ENCODE measurements at places on chromosomes 4 and X.

DNA sequence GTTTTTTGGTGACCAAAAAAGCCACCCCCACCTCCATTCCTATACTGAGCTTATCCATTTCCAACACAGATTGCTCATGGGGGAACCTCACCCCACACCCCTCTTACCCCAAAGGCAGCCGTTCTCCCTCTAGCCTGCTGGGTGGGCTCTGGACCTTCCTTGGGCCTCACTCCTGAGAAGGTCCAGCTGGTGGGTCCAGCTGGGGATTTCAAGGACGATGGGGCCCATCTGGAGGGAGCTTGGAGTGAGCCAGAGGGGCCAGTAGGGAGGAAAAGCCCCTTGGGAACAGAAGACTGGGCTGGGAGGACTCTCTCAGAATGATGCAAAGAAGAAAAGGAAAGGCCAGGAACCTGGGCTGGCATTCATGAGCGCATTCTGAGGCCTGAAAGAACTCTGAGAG is 42.0 kb upstream of the PJA1 start:
- no peak for DNase-seq

- no peak for DNase-seq
Measured at GRCh38 chr4:105551965-105552746, at the start of gene ARHGEF38. Gene ARHGEF38 (plus strand): TSS chr4:105552620. CDS start chr4:105552766, 146 bp downstream.

- no peak for DNase-seq
Measured at GRCh38 chr4:87423317-87424098, 1.1 kb downstream of the NUDT9 start.

DNA sequence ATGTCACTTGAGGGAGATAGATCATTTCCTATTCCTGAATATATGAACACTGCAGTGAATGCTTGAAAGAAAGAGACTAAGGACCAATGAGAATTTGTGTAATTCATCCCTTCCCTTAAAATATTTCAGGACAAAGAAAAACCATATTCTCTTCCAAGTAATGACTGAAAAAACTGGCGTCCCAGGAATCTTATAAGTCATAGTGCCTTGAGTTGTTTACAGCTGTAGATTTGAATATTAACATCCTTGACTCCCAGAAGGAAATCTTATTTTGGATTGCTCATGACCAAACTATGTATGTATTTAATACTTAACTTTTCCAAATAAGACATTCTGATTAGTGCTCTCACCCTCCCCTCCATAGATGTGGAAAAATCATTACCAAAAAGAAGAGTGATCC is 55.5 kb downstream of the CLDN22 start:
- DNase-seq = no peak

GRCh38 chr4:2007804-2008670 is 737 bp downstream of the NELFA start:
- DNase-seq = no peak

DNA sequence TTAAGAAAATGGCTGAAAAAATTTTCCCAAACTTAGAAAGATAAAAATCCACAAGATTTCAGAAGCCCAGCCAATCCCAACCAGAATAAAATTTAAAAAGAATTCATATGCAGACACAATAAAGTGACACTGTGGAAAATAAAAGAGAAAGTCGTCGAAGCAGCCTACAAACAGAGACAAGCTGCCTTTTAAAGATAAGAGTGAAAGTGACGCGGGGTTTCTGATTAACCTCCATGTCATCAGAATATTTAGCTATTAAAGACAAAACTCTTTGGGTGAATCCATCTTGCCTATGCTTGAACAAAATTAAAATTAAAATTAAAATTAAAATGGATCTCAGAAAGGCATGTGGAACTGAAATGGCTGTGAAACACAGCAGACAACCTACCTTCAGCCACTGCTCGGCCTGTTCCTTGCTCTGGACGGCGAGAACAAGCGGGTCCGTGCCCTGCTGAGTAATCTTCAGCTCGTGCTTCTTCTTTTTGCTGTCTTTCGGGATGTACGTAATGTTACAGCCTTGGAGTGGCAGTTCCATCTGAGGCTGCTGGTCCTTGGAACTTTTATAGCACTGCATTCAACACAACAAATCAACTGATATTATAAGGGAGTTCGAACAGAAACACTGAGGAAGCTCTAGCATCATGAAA is 101.4 kb downstream of the AFAP1 start:
- no peak for DNase-seq

DNA sequence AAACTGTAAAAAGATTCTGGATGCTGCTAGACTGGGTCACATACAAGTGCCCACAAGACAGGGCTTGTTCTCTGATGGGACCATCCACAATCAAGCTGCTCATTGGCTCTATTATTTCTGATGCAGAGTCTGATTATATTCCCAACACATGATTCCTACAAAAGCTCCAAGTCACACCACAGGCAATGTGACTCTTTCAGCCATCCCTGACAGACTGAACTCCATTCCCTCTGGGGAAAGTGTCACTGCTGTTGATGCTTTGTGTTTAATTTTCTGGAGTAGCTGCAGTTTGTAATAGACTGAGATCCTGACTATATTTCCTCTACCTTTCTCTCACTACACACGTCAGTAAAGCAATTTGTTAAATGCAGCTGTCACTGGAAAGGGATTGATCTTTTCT is 55.4 kb upstream of the BCLAF3 start:
- DNase-seq = no peak

DNA sequence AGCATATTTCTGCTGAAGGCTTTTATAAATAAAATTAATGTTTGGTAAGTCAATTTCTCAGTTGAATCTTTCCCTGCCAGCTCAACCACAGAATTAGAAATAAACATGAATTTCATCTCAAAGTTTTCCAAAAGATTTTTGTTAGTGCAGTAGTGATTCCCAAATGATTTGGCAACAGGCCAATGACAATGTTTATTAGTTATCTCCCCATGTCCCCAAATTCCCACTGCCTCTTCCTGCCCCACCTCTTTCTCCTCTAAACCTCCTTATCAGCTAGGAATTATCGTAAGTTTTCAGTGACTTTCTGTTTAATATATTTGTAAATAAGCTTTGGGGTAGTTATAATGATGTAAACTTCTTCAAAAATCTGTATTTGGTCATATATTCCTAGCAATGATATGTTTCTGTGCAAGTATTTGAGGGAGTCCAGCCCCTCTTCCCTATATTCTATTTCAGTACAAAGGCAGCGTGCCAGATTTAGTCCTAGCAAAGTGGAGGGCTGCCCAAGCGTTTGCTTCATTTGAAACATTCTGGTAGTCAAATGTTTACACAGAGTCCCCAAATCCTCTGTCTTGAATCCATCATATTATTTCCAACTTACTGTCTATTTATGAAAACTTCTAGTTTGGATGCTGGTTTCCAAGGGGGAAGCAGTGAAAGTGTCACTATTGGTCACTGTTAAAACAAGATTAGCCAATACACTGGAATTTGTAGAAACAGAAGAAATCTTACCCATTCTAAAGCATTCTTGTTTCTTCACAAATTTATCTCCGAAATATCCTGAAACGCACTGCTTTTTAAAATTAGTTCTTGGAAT is 33.7 kb upstream of the ANKRD50 start:
- DNase-seq = no peak

GRCh38 chrX:129728061-129728460 is 10.7 kb upstream of the XPNPEP2 start:
- no peak for DNase-seq
